ENCODE measurements at places on chromosomes 5 and 9.

GRCh38 chr9:76161541-76161940, 232.7 kb downstream of the RFK start:
- DNase-seq = no peak

- DNase-seq = no peak
Observed at GRCh38 chr5:170489199-170489598, 14.6 kb upstream of the KCNIP1 start.

DNA sequence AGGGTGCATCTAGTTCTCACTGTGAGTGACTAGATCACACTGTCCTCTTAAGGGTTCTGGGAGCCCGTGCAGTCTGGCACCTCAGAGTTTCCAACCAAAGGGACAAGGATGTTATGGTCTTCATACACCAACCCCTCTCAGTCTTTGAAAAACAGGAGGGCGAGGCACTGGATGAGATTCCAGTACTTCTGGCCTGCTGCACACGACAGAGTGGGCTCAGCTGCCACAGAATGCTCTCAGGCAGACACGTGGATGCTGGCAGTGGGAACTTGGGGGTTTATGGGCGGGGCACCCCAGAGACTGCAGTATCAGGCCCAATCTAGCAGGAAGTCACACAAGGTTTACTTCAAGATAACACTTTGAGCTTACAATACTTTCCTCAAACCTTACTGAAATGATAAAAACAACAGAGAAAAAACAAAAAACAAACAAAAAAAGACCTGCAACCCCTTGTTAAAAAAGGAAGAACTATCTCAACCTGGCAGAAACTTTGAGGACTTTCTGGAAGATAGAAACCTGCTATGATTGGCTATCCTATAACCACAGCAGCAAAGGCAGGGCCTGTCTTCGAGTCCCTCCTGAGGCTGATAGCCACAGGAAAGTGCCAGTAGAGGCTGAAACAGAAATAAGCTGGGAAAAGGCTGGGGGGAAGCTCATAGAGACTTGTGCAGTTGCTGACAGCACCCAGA, 28.3 kb upstream of the TGFBR1 start:
- no peak for DNase-seq

DNA sequence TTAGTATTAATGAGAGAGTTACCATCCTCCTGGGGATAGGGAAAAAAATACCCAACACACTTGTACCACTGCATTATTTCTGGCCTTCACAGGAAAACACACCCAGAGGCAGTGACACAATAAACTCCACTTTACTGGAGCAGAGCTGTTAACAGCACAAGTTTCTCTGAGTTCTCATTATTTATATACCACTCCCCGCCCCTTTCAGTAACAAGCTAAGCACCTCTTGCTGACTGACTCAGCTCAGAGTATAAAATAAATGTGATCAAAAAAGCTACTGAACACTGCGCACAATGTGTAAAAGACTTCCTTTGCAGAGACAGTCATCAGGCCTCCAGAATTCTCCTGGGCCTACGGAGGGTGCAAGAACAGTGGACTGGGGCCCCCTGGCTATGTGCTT, 21.6 kb downstream of the KLF9 start:
- no peak for DNase-seq

DNA sequence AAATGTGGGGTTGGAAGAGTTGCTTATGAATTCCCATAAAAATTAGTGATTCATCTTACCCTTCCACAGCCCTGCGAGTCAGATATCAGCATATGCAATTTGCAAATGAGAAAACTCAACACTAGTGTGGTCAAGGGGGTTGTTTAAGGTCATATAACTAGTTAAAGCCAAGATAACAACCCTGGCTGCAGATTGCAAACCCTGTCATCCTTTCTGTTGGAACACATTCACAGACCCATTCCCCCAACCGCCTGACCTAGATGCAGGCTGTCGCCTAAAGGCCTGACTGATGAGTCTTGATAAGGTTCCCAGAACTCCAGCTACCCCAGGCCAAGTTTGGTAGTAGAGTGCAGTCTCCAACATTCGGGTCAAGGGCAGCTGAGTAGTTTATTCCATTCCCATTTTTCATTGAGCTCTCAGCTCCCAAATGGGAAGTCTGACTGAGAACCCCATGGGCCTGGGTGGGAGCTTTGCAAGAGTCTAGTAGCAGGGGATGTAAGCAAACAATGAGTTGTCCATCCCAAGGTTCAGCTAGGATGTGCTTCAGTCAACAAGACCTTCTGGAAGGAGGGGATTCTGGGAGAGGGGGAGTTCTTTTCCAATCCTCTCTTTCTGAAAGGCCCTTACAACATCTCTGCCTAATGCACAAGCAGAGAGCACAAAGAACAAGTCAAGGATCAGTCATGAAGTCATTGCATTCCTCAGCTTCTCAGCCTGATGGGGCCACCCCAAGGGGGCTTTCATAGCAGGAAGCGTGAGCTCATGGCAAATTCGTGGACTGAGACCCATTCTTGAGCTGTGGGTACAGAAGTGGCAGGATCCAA, 40.3 kb downstream of the ADAM19 start:
- DNase-seq = no peak

GRCh38 chr5:149205625-149206523, 64.6 kb downstream of the ABLIM3 start:
- no peak for DNase-seq

DNA sequence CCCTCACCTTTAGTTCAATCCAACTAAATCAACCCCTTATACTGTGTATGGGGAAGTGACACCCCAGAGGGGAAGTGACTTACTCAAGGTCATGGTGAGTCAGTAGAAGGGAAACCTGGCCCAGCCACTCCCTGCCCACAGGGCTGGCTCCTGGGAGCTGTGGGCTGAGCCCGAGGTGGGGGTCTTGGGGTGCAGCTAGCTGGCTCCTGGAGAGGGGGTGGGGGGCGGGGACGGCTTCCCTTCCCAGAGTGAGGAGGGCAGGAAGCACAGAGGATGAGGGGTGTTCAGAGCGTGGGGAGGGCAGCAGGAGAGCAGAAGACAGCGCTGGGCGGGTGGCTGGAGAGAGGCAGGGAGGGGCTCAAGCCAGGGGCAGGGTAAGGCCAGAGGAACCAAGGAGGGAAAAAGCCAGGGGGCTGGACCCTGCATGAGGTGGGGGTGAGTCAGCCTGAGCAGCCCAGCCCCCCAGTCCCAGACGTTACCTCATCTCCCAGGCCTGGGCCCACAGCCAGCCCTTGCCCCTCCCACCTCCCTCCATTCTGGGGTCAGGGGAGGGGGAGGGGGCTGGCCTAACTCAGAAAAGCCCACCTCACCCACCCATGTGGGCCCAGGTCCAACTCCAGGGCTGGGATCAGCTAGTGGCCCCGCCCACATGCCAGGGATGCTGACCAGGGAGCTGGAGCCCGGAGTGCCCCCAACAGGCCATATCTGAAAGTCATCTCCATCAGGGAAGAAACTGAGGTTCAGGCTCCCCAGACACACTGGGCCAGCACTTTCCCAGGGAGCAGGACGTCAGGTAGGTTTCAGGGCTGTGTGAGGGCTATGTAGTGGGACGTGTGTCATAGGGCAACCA, 2.8 kb downstream of the PDLIM7 start:
- no peak for DNase-seq

- DNase-seq = no peak
Observed at GRCh38 chr5:180112181-180112861, 40.8 kb upstream of the RNF130 start.

- no peak for DNase-seq
Observed at GRCh38 chr5:152592416-152592815, 187.3 kb upstream of the NMUR2 start.

- DNase-seq = no peak
Observed at GRCh38 chr5:124572971-124573370, 173.5 kb downstream of the ZNF608 start.

- DNase-seq = no peak
Observed at GRCh38 chr5:15943487-15943886, 236.1 kb downstream of the MARCHF11 start.

- DNase-seq = no peak
Observed at GRCh38 chr5:177169271-177169670, 35.7 kb downstream of the NSD1 start.

DNA sequence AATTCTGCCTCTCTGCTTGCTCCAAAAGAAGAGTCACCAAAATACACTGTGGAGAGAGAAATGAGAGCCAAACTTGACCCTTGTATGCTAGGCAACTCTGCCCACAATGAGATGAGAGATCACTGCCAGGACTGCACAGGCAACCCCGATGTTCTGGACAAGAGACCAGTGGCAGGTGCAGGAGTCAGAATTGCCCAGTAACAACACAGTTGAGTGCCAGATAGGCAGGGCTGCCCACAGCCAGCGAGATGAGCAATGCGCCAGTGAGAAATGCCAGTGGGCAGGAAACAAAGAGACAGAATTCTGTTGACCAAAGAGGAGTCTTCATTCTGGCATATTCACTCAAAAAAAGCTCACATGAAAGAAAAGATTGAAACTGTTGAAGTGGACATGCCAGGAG, 570.7 kb downstream of the CAAP1 start:
- DNase-seq = no peak

- DNase-seq = no peak
Observed at GRCh38 chr5:6637590-6637989, 4.3 kb downstream of the SRD5A1 start.

GRCh38 chr9:121498487-121499176, 1.0 kb downstream of the GGTA1 start:
- DNase-seq = no peak

- DNase-seq = no peak
Observed at GRCh38 chr9:27303219-27303618, 6.3 kb upstream of the EQTN start.

DNA sequence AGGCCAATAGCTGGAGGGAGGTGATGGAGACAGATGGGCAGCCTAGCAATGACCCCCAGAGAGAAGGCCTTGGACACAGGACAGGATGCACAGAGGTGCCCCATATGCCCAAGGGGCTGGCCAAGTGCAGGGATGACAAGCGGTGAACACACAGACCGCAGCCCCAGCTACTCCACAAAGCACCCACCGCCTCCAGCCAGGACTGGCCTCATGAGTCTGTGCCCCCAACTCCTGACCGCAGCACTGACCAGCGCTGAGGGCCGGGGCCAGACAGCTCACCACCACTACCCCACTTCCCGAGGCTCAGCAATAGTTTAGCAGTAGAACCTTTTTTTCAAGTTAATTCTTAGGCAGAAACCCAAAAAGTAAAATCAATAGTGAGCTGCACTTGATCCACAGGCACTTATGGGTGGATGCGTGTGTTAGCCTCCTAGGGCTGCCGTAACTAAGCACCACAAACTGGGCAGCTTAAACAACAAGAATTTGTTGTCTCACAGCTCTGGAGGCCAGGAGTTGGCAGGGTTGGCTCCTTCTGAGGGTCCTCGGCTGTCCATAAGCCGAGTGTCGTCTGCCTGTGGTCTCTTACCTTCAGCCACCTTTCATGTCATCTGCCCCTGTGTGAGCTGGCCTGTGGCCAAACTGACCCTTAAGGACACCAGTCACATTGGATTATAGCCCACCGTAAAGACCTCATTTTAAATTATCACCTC, 14.1 kb downstream of the ROR2 start:
- no peak for DNase-seq

GRCh38 chr9:137126786-137127185, 12.2 kb upstream of the GRIN1 start:
- no peak for DNase-seq

GRCh38 chr5:89372176-89372575, 489.2 kb upstream of the MEF2C start:
- DNase-seq = no peak

DNA sequence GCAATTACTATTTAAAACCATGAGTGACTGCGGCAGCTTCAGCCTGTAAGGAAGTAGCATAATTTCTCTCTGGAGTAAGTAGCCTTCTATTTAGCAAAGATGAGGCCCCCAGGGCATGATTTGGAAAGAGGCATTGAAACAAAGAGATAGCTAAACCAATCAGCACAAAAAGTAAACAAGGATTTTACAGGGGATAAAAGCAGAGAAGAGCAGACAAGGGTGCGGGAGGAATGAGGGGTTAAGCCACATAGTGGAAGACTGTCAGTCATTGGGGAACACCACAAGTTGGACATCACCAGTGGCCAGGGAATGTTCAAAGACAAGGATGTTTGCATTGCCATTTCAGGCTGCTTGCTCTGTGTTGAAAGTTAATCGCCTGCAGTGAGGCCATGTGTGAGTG, 24.0 kb upstream of the C5orf63 start:
- DNase-seq = no peak

DNA sequence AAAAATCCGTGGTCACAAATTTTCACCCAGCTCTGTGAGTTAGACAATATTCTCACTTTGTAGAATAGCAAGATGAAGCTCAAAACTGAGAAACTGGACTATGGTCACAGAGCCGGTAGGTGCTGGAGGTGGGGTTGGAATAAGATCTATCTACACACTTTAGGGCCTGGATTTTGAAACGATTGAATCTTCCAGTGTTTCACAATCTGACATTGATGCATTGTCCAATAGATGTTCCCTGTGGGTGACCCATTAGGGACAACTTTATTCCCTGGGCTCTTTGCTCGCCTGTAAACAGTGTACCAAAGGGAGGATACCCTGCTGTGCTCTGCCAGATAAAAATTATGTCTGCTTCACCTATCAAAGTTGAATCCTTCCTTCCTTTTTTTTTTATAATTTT, 145.4 kb upstream of the MPDZ start:
- DNase-seq = no peak

DNA sequence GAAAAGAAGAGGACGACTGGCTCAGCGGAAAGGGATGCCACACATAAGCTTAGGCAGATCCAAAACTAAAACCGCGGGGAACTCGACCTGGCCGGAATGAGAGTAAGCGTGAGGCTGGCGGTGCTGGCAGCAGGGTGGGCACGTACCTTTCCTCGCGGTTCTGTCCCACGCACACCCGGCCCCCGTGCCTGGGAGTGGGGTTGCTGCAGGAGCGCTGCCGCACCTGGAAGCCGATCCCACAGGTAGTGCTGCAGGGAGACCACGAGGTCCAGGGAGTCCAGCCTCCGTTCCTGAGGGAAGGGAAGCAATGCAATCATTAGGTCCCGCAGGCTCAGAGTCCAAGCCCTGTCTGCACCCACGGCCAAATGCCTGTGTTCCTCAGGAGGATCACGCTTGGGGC, 427.0 kb downstream of the SEMA5A start:
- DNase-seq = no peak

- no peak for DNase-seq
Observed at GRCh38 chr9:98428454-98428853, 173.0 kb upstream of the TBC1D2 start.

DNA sequence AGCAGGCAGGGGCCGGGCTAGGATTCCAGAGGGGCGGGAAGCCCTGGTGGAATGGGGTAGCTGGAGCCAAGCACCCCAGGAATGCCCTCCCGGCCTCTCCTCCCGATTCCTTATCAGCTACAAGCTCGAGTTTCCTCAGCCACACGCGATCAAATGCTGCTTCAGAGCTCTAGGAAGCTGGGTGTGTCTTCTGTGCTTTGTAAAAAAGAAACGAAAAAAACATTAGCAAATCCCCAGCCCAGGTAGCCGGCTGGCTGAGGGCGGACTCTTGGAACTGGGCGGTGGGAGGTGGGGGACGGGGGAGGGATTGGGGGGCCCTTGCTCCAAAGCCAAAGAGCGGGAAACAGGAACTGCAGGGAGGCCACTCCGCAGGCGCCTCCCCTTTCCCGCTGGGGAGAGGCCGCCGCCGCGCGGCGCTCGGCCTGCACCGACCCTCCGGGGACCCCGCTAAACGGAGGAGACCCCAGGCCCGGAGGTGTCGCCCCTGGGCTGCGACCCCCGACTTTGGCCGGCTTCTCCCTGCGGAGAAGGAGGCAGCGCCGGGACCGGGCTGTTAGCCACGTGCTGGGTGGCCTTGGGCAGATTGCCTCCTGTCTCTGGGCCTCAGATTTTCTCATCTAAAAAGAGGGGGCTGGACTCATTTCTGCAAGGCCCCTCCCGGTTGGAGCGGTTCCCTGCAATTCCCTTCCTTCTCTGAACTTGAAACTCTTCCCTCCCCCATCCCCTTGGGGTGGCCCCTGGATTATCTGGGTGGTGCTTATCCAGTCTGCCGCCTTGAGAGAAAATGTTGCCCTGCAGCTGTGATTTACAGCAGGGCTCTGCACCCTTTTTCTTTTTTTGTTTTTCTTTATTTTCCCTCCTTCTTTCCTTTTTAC, 40.9 kb upstream of the FABP6 start:
- no peak for DNase-seq

Measured in stimulated activated CD4-positive, alpha-beta T cell treated with anti-CD3 and anti-CD28 coated beads, Interleukin-4, amount 100 ng/mL, for 1 hour (primary cell).